ENCODE measurements at places on chromosomes 1 and 21.

DNA sequence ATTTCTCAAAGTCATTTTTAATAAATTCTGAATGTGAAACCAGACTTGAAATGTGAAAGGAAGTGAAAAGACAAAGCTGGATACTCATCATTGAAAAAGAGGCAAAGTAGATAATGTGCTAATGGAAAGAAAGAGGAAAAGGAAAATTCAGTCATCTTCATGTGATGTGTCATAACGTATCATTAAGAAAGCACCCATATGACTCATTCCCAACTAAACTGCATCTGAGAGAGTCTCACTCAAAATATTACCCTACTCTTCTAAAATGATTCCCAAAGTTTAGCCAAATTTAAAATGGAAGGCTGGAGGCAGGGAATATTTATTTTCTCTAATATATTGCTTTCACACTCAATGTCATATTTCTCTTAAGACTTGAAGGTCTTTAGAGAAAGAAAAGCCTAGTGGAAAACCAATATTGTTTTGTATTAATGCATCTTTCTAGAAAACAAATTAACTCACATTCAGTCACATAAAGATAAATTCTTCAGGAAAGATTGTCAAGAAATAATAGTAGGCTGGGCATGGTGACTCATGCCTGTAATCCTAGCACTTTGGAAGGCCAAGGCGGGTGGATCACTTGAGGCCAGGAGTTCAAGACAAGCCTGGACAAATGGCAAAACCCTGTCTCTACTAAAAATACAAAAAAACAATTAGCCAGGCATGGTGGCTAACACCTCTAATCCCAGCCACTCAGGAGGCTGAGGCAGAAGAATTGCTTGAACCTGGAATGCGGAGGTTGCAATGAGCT lies 129.9 kb downstream of the SLC30A10 start:
- peak; percentile 48 for DNase-seq

- no peak for DNase-seq
Measured at GRCh38 chr1:172941945-172942344, 108.8 kb downstream of the TNFSF18 start.

GRCh38 chr1:115811140-115811828 lies 29.6 kb downstream of the NHLH2 start:
- no peak for DNase-seq

DNA sequence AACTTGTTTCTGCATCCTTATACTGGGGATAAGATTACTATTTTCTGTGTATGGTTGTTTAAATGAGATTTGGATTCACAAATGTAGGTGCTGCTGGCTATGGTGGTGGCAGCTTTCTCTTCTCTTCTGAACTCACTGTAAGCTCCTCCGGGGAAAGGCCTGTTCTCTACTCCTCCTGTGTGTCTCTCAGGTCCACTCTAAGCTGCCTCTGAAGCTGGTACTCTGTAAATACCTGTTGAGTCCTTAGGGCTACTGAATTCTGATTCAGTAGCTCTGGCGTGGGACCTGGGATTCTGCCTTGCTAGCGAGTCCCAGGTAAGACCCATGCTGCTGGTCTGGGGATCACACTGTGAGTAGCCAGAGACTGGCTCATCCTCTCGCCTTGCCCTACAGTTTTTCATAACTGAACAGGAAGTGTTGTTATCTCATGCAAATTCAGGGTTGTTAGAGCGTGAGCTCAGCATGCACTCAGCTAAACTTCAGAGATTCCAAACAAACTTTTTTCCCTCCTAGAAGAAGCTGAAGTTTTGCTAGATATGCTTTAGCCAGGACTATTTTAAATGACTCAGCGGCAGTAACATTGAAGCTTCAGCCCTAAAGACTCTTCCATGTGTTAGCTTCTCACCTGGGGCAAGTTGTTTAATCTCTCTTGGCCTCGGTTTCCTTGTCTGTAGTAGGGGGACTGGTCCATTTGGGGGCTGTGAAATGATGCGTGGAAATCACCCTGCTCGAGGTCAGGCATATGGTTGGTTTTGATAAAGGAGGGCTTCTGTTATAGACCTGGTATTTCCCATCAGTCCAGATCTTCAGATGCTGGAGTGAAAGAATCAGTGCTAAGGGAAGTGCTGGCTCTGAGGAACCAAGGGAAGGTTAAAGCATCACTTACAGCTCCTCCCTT lies 271.5 kb upstream of the TMEM51 start:
- no peak for DNase-seq

- DNase-seq: peak; percentile 58
Measured at GRCh38 chr1:28518745-28519341, 13.0 kb downstream of the RCC1 start.

GRCh38 chr1:230157420-230158390 lies 90.7 kb downstream of the GALNT2 start:
- DNase-seq: no peak

DNA sequence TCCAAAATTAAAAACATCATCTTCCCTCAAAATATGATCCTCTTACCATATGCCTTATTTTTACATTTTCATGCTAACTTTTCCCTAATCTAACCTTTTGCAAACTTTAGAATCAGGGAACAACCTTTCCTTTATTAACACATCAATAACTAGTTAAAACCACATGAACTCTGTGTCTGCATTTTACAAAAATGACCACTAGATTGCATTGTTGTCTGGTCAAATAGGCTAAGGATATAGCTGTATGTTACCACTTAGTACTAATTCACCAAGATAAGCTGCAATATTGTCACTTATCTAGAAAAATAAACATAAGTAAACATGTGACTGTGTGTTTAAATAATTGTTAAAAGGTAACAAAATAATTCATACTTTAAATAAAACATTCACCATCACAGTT lies 82.3 kb downstream of the DENND1B start:
- peak; percentile 23 for DNase-seq

DNA sequence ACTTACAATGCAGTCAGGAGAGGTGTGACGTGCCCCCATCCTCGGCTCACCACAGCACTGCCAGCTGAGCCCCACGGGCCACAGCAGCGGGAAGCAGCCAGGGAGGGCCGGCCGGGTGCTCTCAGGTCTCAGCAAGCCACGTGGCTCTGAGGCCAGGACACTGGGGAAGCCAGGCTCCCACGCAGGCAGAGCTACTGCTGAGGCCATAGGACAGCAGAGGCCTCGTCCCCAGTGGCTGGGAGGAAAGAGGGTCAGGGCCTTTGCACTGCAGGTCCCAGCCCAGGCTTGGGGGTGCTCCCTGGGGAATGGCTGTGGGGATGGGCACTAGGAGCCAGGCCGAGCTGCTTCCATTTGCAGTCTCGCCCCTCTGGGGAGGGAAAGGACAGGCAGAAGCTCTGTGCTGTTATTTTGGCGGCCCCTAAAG lies 5.8 kb downstream of the LRRC47 start:
- DNase-seq: no peak

- no peak for DNase-seq
Measured at GRCh38 chr1:103273106-103273505, 164.8 kb upstream of the COL11A1 start.

DNA sequence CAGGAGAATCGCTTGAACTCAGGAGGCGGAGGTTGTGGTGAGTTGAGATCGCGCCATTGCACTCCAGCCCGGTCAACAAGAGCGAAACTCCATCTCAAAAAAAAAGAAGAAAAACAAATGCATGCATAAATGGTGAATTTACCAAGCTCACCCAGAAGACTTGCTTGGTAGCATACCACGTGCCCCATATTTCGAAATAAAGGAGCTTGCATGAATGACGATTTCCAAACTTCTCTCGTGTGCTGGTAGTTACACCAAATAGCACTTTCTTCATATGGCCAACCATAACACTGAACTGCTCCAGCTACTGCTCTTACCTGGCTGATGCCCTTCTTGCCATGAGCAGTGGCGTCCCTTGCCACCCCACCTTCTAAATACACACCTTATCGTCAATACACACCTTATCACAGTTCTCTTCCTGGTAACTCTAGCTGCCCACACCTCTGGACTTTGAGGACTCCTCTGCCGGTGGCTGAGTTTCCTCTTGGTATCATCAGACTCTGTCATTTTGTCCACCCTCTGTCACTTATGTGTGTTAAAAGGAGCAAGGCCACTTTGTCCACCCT lies 2.8 kb downstream of the DOP1B start:
- DNase-seq: peak; percentile 89

GRCh38 chr1:57910782-57911181 lies 486.9 kb upstream of the DAB1 start:
- no peak for DNase-seq

- no peak for DNase-seq
Measured at GRCh38 chr1:168640836-168641235, 64.4 kb downstream of the XCL1 start.

- DNase-seq: no peak
Measured at GRCh38 chr1:18278946-18279345, 171.3 kb downstream of the IGSF21 start.

GRCh38 chr1:244414543-244414942 lies 37.2 kb downstream of the ADSS2 start:
- DNase-seq: no peak

DNA sequence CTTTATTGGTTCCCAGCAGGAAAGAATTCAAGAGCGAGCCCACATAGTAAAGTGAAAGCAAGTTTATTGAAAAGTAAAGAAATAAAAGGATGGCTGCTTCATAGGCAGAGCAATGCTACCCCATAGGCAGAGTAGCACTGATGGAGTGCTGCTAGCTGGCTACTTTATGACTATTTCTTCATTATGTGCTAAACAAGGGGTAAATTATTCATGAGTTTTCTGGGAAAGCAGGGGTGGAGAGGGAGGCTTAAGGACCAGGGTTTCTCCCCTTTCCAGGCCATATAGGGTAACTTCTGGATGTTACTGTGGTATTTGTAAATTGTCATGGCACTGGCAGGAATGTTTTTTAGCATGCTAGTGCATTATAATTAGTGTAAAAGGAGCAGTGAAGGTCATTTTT lies 1271.4 kb downstream of the KCNT2 start:
- DNase-seq: no peak

GRCh38 chr1:55250399-55251075 lies 35.4 kb upstream of the USP24 start:
- no peak for DNase-seq

GRCh38 chr1:29800522-29800956 lies 564.2 kb downstream of the PTPRU start:
- DNase-seq: no peak

GRCh38 chr1:205446828-205447227 lies 9.0 kb downstream of the BLACAT1 start:
- DNase-seq: no peak

DNA sequence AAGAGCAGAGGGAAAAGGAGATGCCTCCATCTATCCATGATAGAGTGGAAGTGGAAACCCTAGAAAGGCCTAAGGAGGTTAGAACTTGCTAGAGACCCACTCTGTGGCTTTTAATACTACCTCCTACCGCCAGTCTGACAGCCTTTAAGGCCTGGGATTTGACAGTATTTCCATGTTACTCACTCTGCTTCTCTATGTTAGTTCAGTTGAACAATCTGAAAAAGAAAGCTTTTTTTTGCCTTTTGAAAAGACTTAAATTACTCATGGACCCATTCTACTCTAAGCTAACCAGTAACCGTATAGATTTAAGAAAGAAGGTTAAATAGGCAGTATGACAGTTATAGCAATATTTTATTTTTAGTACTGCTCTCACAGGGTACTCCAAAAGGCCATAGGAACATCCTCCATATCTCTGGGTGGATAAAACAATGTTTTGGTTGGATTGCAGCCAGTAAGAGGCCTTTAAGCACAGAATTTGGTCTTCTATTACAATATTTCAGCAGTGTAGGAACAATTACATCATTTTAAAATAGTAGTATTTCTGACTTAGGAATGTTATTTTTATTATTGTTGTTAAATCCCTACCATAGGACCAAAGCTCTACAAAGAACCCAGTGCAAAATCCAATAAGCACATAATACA lies 15.9 kb upstream of the GPR25 start:
- DNase-seq: no peak

- no peak for DNase-seq
Measured at GRCh38 chr21:37742532-37742931, 173.7 kb downstream of the KCNJ6 start.

DNA sequence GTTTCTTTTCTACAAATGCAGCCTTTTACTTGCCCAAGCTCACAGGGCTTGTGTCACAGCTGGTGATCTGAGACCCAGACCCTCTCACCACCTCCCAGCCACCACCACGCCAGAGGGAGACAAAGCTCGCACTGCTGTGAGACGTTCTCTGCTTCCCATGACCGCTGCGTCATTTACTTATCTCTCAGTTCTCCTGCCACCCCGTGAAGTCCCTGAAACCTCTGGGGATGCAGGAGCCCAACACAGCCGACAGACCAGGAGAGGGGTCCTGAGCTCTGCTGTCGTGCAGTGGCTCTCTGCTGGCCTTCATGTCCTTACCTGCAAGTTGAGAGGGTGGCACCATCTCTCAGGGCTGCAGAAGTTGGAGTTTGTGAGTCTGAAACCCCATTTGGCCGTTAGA lies 77.7 kb downstream of the SLC16A1 start:
- DNase-seq: no peak

- DNase-seq: no peak
Measured at GRCh38 chr1:11558871-11559590, 80.1 kb downstream of the DISP3 start.

DNA sequence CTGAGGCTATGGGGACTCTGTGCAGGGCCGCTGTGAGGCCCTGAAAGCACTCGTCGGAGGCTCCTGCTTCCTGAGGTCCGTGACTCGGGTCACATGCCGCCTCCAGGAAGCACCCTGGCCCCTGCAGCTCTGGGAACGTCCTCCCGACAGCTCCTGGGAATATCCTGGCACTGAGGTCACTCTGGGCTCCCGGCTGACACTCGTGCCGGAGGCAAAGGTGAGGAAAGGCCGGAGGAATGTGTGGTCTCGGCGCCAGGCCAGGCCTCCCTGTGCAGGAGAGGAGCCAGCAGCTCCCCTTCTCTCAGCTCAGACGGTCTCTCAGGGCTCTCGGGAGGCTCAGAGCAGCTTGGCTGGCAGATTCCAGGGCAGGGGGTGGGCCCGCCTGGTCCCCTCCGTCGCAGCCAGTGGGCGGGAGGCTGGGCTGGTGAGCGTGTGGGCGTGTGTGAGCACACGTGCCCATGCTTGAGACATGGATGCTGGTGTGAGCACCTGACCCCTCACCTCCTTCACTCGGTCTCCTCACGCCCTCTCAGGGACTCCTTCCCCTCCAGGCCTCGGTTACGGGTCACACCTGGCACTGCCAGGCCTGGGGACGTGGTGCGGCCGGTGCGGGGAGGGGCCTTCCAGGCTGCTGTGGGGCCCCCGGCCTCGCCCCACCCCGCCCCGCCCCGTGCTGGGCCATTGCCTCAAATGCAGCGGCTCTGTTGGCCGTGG lies 5.5 kb upstream of the RNF223 start:
- peak; percentile 11 for DNase-seq

- DNase-seq: peak; percentile 45
Measured at GRCh38 chr1:229229721-229230139, 41.2 kb upstream of the RAB4A start.

DNA sequence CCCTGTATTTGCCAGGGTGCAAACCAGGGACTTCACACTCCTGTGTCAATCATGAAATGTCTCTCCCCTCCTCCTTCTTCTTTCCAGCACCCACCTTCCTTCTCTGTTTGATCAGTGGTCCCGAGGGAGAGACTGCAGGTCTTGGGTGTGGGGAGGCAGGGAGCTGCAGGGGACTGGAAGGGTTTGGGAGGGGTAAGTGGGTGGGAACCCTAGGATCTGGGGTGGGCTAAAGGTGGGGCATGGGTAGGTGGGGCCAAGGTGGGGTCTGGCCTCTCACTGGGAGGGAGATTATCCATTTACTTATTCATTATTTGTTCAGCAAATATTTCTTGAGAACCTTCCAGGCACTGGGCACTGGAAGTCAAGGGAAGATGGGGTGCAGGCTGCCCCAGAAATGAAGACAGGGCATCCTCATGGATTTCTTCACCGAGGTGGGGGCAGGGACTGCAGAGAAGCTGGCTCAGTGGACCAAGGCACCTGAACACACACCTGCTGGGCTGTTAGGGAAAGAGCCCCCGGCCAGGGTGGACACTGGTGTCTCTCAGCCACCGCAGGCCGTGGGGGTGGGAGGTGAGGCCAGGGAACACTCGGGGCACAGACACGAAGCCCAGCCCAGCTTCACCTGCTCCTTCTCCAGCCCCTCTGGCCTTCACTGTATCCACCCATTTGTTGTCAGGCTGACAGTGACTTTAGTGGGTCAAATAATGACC lies 193.9 kb upstream of the C1orf174 start:
- DNase-seq: no peak

Data from inflammatory macrophage treated with lipopolysaccharide for 1 hour (primary cell).